Suprapubic skin (tissue), 4 donors: ENCODE measurements at places on chromosomes 1 and 21.

GRCh38 chr21:42690586-42690985, 37.2 kb downstream of the PDE9A start:
- DNase-seq, result no peak

- no peak for DNase-seq
Measured at GRCh38 chr1:112982853-112983536, 27.0 kb upstream of the SLC16A1 start.

GRCh38 chr1:150280138-150280707, 2.1 kb upstream of the CIART start:
- no peak for DNase-seq

DNA sequence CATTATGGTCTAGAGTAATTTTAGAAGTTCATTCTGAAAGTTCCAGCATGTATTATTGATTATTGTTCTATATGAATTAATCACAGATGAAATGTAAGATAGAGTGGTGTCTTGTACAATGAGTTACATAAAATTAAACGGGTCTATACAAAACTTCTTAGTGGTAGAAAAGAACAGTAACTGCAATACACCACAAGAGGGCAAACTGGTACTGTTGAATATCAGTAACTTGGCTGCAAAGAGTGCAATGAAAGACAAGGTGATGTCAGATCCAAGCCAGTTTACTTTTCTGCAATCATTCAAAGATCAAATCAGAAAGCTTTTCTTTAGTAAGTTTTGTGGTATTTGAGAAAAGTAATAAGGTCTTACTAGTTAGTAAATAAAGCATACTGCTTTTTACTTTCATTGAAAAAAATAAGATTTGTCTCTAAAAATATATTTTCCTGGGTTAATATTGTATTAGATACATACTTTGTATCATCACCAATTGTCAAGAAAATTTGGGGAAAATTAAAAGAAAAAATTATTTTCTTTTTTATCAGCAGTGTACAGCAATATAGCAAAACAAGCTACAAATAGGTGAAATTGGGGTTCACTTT, 66.4 kb upstream of the BTG3 start:
- DNase-seq, result no peak

- no peak for DNase-seq
Measured at GRCh38 chr1:168825129-168825528, 96.1 kb upstream of the DPT start.

GRCh38 chr1:57968321-57968720, 544.5 kb upstream of the DAB1 start:
- no peak for DNase-seq

DNA sequence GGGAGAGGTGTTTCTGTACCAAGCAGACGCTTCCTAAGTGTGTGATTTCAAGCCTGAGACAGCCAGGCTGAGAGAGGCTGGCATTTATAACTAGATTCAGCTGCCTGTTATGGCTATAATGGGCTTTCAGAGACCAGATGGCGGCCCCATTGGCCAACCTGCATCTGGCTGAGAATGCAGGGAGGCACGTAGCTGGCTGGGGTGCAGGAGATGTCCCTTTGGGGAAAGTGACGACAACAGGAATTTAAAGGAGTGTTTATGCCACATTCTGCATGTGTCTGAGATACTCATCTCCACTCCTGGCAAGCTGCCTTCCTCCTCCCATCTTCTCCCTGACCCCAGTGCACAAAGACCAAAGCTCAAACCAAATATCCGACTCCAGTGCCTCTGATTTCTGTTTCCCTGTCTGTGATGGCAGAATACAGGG, 21.3 kb upstream of the CCDC190 start:
- no peak for DNase-seq
